ENCODE measurements at places on chromosomes 5 and 9.

DNA sequence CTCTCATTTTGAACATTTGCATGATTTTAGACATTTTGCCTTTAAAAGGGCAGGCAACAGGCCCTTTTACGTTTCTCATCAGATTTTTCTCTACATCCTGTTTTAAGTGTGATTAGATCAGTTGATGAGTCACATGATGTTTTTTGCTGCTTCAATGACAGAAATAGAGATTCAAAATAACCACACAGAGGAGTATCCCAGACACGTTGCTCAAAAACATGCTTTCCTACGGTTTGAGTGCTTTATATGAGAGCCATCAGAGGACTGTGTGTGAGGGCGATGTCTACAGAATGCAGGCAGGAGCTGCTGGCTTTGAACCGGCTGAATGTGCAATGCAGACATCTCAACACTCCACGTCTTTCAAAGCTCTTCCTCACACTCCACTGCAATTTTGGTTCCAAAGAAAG, 42.1 kb downstream of the OTULIN start:
- no peak for DNase-seq

- peak; percentile 62 for DNase-seq
Measured at GRCh38 chr5:68460147-68460798, 244.7 kb downstream of the PIK3R1 start.

DNA sequence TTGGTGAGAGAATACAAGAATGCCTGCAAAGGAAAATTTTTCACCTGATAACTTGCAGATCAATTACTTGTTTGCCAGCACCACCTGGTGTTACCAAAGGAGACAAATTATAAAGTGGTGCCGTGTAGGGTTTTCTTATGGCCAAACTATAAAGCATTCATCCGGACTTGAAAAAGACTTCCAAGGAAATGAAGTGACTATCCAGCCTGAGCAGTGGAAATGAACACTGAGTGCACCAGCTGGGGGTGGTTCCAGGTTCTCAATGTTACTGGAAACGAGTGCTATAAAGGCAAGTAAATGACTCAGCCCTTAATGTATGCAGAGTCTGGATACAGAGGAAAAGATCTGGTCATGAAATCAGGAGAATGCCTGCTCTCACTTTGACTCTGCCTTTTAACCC, 113.1 kb downstream of the DNAH5 start:
- no peak for DNase-seq

DNA sequence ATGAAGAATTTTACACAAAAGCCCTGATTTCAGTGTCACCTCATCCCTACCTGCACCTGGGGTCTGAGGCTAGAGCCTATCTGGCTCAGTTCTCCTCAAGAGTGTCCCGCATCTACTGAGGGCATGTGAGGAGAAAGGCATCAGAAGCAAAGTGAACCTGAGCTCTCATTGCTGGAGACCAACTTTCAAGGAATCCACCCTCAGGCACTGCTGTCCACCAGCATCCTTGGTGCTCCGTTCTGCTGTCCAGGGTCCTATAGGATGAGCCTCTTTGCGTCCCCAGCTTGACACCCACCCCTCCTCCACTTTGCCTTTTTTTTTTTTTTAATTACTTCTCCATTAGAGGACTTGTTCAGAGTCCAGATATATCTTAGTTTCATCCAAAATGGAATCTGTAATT, 49.5 kb downstream of the CAMSAP1 start:
- DNase-seq = no peak

GRCh38 chr9:134570711-134571325, 70.8 kb upstream of the COL5A1 start:
- no peak for DNase-seq

GRCh38 chr5:119537704-119538103, 85.4 kb downstream of the HSD17B4 start:
- DNase-seq = no peak

GRCh38 chr5:161530700-161531099, 15.8 kb downstream of the GABRB2 start:
- DNase-seq = no peak

- no peak for DNase-seq
Measured at GRCh38 chr5:27497491-27497890, 459.1 kb upstream of the CDH9 start.

DNA sequence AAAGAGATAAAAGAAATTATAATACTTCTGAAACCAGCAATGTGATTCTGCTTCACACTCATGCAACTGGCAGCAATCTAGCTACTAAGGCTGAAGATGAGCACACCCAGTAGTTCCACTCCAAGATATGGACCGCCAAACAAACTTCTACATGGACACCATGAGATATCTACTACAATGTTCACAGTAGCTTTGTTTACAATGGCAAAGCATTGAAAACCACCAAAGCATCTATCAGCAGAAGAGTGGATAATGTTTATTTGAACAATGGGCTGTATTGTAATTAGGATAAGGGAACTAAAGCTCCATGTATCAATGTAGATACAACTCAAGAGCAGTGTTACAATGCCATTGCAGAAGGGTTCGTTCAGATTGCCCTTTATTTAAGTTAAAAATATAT, 91.2 kb upstream of the ERBIN start:
- no peak for DNase-seq

DNA sequence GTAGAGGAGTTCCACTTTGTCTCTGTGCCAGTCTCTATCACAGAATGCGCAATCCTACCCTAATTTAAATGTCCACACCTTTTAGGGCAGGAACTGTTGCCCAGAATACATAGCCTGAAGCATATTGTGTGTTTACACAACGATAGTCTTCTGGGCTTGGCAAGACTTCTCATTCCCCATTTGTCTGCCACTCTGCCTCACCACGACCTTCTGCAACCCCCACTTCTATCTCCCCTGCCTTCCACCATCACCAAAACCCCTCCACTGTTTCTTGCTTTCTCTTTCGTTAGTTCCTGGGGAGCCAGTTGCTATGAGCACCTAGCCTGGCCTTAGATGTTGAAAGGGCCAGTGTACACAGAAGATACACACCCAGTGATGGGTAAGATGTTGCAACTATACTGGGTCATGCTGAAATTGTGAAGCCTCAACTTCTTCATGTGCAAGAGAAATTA, 883 bp upstream of the RNF145 start:
- DNase-seq = no peak

- DNase-seq = no peak
Measured at GRCh38 chr9:34675048-34675714, 12.7 kb upstream of the CCL27 start.

- DNase-seq = no peak
Measured at GRCh38 chr9:89789922-89790510, 185.2 kb downstream of the GADD45G start.

DNA sequence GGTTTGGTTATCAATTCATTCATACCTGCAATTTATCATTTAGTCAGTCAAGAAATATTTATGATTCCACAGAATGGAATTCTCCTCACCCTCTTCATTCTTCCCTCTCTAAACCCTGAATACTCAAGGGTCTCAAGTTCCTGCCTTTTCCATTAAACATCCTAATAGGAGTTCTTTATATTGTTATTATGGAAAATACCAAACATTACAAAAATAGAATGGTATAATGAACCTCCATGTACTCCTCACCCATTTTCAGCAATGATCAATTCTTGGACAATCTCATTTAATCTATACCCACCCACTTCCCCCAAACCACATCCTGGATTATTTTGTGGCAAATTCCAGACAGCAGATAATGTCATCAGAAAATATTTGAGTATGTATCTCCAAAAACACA, 74.5 kb downstream of the ADAMTS12 start:
- DNase-seq = no peak

GRCh38 chr9:88706193-88707113, 171.5 kb downstream of the NXNL2 start:
- DNase-seq = no peak

GRCh38 chr5:160520609-160521391, 99.1 kb downstream of the PTTG1 start:
- DNase-seq = no peak

GRCh38 chr5:68661237-68661636, 432.6 kb upstream of the SLC30A5 start:
- DNase-seq = no peak

GRCh38 chr5:155522540-155522939, 509.0 kb downstream of the KIF4B start:
- DNase-seq = no peak

- no peak for DNase-seq
Measured at GRCh38 chr9:34550016-34550680, 27.4 kb upstream of the ENHO start.

- DNase-seq = no peak
Measured at GRCh38 chr5:73118391-73118973, 1.9 kb upstream of the TMEM171 start.

- DNase-seq = no peak
Measured at GRCh38 chr5:172285226-172286143, 1.9 kb upstream of the UBTD2 start.

GRCh38 chr5:129951039-129951438, 46.8 kb downstream of the CHSY3 start:
- DNase-seq = no peak

DNA sequence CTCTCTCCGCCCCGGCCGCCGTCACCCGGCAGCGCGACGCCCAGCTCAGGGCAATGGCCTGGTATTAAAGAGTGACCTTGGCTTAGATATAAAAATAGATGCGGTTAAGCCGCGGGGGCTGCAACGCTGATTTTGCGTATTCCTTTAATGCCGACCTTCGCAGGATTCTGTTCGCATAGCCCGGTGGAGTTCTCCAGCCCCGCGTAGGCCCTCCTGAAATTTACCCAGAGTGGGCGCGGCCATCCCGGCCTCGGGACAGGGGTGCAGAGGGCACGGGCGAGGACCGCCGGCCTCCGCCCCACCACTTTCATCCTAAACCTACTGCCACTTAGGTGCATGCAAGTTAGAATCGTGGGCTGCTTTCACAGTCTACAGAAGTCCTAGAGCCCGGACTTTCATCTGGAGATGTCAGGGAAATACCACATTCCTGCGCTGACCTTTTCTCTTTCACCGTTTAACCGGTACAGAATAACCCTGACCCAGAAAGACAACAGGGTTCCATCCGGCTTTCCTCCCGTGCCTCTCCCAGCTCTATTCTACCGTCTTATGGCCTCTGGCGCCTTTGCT, 492 bp upstream of the FAM169A start:
- DNase-seq = no peak

DNA sequence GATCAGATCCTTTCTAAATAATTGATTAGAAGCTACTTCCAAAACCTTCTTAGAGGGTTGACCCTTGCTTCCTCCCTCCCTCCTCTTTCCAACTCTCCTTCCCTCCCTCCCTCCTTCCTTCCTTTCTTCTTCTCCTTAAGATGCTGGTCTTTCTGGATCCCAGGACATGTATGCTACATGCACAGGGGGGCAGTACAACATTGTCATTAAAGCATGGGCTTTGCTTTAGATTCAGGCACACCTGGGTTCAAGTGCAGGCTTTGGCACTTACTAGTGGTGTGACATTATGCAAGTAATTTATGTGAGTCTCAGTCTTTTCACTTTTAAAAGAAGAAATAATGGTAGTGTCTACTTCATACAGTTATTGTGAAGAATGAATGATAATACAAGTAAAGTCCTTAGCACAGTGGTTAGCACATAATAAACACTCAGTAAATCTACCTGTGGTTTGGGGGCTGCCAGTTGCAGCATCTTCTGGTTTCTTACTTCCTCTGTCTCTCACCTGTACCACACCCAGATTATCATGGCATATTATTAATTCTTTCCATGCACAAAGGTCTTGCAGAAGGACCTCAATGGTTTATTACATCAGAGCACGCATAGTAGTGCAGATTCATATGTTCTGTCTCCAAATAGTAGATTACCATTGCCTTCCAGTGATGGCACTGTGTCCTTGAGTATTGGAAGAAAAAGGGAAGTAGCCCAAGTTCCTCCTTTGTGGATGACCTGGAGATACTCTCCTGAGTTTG, 154.1 kb downstream of the ARHGAP26 start:
- no peak for DNase-seq

DNA sequence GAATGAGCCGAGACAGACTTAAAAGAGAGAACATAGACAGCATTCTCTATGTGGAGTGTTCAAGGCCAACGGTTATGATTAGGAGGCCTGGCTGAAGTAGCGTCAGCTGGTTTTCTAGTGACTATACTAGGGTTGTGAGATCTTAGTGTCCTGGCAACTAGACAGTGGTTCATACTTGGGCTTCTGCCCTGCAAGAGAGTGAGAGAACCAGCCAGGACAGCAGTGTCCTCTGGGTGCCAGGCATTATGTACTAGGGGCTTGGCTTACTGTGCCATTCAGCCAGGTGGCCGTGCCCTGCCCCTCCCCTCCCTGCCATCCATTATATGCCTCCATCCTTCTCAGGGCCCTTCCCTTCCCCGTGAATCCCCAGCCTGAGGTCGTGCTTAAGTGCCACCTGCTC, 56.8 kb downstream of the TRIO start:
- DNase-seq = no peak

DNA sequence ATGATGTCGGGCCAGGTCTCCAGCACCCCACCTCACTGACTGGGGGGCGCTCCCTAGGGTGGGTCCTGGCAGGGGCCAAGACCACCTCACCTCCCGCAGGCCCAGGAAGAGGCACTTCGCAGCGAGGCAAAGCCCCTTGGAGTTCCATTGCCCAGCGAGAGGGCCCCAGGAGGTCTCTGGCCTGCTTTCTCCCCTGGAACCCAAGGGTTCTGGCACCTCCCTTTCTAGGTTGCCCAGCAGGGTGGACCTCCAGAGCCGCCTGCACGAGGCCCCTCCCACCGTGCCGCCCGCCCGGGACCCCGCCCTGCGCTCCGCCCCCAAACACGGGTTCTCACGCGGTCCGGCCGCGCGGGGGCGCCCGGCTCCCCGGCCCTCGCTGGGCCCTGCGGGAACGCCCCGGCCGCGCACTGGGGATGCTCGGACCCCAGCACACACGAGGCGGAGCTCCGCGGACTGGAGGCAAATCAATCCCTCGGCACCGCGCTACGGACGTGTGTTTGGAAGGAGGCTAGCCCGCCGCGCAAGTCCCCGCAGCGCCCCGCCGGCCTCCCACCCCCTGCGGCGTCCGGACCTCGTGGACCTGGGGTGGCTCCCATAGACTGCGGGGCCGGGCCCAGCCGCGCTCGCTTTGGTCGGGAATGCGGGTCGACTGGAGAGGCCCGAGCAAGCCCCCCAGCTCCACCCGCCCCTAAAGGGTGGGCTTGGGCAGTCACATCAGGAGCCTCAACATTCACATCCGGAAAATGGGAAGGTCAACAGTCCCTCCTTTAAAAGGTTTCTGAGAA, 99.5 kb upstream of the LMX1B start:
- DNase-seq = peak; percentile 87

DNA sequence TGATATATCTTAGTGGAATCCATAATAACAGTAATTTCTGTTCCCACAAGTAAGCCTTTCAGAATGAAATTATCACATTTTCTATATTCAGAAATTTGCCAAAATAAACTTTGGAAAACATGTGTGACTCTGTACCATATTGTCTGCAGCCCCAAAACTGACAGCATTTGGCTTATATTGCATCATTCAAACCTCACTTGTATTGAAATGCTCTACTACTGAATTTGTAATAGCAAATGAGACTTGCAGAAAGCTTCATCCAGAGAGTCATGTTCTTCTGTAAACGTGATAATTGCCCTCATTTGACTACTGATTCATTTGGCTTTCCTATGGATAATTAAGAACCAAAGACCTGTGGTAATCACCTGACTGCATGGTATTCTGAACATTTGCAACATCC, 1249.5 kb upstream of the CDH18 start:
- DNase-seq = no peak

DNA sequence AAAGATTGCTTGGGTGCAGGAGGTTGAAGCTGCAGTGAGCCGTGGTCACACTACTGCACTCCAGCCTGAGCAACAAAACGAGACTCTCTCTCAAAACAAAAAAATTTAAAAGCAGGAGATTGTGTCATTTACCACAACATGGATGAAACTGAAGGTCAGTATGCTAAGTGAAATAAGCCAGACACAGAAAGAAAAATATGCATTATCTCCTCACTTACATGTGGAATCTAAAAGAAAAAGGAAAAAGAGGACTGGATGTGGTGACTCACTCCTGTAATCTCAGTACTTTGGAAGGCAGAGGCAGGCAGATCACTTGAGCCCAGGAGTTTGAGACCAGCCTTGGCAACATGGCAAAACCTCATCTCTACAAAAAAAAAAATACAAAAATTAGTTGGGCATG, 146.8 kb upstream of the DAPK1 start:
- DNase-seq = no peak
